Effector memory CD4-positive, alpha-beta T cell (primary cell): ENCODE measurements at places on chromosomes 5 and 9.

- no peak for DNase-seq
- H3K27me3 ChIP-seq: no peaks in the 10 kb centered on the region
- H3K36me3 ChIP-seq: peaks cover 47% of the 10 kb centered on the region
- H3K4me1 ChIP-seq: no peaks in the 10 kb centered on the region
- H3K4me3 ChIP-seq: no peak overlapping the region
Measured at GRCh38 chr5:157354800-157355199, 88.9 kb downstream of the CYFIP2 start.

- no peak overlapping the region for H3K27ac ChIP-seq
- H3K4me3 ChIP-seq: no peak overlapping the region
- no peaks in the 10 kb centered on the region for H3K4me1 ChIP-seq
- no peak for DNase-seq
- no peaks in the 10 kb centered on the region for H3K36me3 ChIP-seq
Measured at GRCh38 chr5:115379622-115380344, 83.3 kb upstream of the CCDC112 start.

DNA sequence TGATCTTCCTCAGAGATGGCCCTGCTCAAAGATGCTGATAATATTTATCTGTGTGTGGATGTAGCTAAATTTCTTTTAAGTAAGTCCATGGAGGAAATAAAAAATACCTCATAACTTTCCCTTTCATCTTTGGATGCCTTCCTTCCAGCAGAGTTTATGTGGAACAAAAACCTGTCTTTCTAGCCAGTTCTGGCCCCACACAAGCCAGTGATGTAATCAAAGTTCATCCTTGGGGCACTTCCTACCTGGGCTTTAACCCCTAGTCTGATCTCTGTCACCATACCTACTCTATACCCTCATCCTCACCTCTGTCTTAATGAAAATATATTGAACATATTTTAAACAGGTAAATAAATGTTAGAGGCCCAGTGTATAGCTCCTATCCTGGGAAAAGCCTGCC lies 39.8 kb upstream of the RASGRF2 start:
- H3K27me3 ChIP-seq: no peaks in the 10 kb centered on the region
- no peaks in the 10 kb centered on the region for H3K4me1 ChIP-seq
- no peak for DNase-seq
- H3K27ac ChIP-seq: no peak overlapping the region

DNA sequence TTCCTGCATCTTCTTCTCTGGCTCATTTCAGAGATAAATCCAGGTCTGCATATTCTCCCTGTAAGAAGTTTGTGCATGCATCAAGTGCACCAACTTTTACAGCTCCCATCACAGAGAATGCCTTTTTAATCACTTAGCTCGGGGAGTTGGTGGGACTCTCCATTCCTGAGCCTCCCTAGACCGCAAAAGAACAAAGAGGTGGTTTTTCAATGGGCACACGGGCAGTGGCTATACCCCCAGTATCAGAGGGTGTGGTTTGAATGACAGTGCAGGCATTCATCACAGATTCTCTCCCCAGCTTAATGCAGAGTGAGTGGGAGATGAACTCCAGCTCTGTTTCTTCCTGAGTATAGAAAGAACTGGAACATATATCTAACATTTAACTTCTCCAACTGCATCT lies 264.7 kb upstream of the NR4A3 start:
- no peak overlapping the region for H3K4me3 ChIP-seq
- peaks cover 5% of the 10 kb centered on the region for H3K27me3 ChIP-seq
- H3K4me1 ChIP-seq: no peaks in the 10 kb centered on the region
- H3K27ac ChIP-seq: no peak overlapping the region

DNA sequence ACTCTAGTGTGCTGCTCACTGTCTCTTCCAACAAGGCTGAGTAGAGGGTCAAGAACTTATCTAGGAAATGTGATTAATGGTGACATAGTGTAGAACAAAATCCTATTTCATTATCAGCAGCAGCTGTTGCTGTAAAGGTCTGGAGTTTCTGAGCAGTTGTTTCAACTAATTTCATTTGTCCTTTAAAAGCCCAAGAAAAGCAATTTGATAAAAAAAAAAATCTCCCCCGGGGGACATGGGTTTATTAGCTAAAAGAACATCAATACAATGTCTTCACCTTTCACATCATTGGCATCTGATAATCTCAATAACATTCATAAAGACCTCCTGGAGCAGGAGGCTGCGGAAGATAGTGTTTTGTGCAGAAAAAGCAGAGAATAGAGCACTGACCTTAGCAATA lies 468.1 kb downstream of the KCTD16 start:
- H3K36me3 ChIP-seq: no peaks in the 10 kb centered on the region
- no peaks in the 10 kb centered on the region for H3K4me1 ChIP-seq
- H3K27ac ChIP-seq: no peak overlapping the region
- no peaks in the 10 kb centered on the region for H3K27me3 ChIP-seq
- no peak for DNase-seq

DNA sequence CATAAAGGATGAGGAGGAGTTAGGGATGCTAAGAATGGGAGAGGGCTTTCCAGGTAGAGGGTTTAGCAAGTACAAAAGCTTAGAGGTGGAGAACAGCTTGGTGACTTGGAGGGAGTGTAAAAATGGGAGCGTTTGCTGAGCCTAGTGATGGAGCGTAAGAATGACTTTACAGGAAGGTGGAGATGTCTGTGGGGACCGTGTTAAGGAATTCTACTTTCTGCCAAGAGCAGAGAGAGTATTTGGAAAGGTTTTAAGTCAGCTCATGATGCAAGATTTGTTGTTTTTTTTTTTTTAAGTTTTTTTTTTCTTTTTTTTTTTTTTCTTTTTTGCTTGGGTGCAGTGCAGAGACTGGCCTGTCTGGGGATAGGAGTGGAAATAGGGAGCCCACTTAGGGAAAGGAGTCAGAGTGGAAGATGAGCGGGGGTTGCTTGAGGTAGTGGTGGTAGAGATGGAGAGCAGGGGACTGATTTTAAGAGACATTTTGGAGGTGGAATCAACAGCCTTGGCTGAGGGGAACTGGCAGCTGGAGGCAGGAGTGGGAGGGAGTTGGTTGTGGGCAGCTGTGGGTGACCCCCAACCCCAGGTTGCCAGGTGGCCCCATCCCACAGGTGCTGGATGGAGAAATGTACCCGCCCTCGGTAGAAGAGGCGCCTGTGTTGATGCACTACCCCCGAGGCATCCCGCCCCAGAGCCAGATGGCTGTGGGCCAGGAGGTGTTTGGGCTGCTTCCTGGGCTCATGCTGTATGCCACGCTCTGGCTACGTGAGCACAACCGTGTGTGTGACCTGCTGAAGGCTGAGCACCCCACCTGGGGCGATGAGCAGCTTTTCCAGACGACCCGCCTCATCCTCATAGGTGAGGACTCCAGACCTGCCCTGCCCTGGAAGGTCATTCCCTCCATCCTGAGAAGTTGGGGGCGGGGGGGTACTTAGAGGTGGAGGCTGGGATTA lies 12.4 kb downstream of the PTGS1 start:
- H3K36me3 ChIP-seq: no peaks in the 10 kb centered on the region
- no peaks in the 10 kb centered on the region for H3K27me3 ChIP-seq
- H3K27ac ChIP-seq: no peak overlapping the region
- no peak for DNase-seq

DNA sequence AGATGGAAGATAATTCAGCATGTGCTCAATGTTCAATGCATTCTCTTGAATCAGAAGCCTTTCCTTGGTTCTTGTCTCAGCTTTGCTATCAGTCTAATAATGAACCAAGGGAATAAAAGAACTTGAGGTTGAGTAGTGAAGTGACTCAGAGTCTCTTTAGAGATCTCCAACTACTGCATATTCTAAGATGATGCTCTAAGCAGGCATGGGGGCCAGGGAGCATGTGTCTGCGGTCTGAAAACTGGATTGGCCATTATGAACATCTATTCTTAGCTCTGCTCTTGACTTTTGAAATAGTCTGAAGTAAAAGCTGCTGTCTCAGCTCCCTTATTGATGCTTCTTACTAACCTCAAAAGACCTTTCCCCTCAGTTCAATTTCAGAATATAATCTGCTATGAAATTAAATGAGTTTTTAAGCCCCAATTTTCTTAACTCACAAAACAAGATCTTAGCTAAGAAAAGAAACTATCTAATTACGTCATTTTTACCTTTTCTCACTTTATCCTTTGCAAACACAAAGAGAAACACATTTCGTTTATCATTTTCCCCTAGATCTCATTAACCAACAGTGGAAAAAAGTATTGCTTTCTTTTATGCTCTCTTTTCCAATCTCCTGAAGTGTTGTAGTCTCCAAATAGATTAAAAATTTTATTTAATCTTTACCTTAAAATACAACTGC lies 44.8 kb downstream of the PLCXD3 start:
- no peak for DNase-seq
- no peak overlapping the region for H3K4me3 ChIP-seq
- H3K4me1 ChIP-seq: no peaks in the 10 kb centered on the region
- H3K36me3 ChIP-seq: no peaks in the 10 kb centered on the region
- H3K27me3 ChIP-seq: no peaks in the 10 kb centered on the region
- H3K27ac ChIP-seq: no peak overlapping the region

DNA sequence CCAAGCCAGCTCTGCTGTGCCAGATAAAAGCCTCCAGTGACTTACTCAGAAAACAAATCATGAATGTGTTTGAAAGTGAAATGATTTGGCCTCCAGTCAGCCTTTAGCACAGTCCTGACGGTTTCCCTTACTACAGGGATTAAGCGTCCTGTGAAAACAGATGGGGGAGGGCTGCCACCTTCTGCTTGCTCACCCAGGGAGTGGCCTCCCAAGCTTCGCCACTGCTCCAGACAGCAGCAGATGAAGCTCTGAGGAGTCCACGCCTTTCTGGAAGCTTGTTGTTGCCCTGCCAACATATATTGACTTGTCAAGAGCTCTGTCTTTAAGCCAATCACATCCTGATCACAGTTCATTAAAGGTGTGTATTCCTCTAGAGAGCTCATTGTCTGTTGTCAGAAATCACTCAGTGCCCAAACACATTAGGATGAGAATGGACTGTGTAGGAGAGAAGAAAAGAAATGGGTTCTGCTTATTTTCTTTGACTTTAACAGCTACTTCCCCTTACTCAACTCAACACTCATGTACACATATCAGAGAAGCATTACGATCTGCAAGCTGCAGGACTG lies 4.9 kb upstream of the FYB1 start:
- H3K36me3 ChIP-seq: no peaks in the 10 kb centered on the region
- no peaks in the 10 kb centered on the region for H3K27me3 ChIP-seq
- H3K27ac ChIP-seq: no peak overlapping the region

GRCh38 chr5:141762790-141763368 lies 80.8 kb upstream of the ARAP3 start:
- peaks cover 3% of the 10 kb centered on the region for H3K27me3 ChIP-seq
- no peak for DNase-seq

DNA sequence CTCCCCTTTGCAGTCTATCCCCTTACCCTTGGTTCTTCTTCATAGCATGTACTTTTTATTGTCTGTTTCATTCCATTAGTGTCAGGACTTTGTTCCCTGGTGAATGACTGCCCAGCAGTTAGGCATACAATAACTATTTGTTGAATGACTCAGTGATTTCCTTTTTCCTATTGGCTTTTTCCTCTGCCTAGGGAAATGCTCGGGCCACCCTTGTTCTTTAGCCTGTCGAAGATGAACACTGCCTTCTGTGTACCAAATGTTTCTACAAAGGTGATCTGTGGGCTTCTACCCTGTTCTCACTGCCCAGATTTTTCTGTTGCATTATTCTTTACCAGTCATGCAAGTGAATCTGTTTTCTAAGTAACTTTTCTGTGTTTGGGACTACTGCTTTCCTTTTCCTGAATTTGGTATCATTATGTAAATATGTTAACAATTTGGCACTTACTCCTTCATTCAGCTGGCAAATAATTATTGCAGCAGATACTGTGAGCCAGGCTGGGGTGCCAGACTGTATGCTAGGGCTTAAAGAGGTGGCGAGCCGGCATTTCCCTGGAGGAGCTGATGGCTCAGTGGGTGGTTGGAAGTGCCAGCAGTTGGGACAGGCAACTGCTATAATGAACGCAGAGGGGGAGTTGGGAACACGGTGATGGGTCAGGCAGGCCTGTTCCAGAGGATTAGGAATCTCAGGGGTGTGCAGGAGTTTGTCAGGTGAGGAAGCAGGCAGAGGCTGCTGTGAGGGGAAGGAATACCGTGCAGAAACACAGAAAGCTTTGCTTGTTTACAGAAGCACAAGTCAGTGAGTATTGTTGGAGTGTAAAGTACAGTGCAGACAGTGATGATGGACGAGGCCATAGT lies 30.6 kb downstream of the KDM4C start:
- H3K4me3 ChIP-seq: no peak overlapping the region
- DNase-seq: no peak
- peaks cover 8% of the 10 kb centered on the region for H3K36me3 ChIP-seq
- H3K27me3 ChIP-seq: no peaks in the 10 kb centered on the region

- peaks cover 21% of the 10 kb centered on the region for H3K36me3 ChIP-seq
- no peaks in the 10 kb centered on the region for H3K4me1 ChIP-seq
- no peak for DNase-seq
- H3K4me3 ChIP-seq: no peak overlapping the region
- H3K27me3 ChIP-seq: no peaks in the 10 kb centered on the region
Measured at GRCh38 chr5:176405656-176406435, 10.5 kb downstream of the CLTB start.

- no peak overlapping the region for H3K4me3 ChIP-seq
- H3K4me1 ChIP-seq: no peaks in the 10 kb centered on the region
- H3K36me3 ChIP-seq: no peaks in the 10 kb centered on the region
- no peak for DNase-seq
- no peaks in the 10 kb centered on the region for H3K27me3 ChIP-seq
Measured at GRCh38 chr5:95042037-95042436, 242.9 kb downstream of the MCTP1 start.

- no peak overlapping the region for H3K4me3 ChIP-seq
- no peak for DNase-seq
- H3K27me3 ChIP-seq: no peaks in the 10 kb centered on the region
- no peaks in the 10 kb centered on the region for H3K36me3 ChIP-seq
- H3K4me1 ChIP-seq: no peaks in the 10 kb centered on the region
Measured at GRCh38 chr5:28729067-28729466, 1690.7 kb upstream of the CDH9 start.

- peaks cover 11% of the 10 kb centered on the region for H3K4me1 ChIP-seq
- H3K36me3 ChIP-seq: no peaks in the 10 kb centered on the region
- no peaks in the 10 kb centered on the region for H3K27me3 ChIP-seq
Measured at GRCh38 chr9:136326061-136326760, 1.1 kb upstream of the GPSM1 start.

GRCh38 chr9:19208653-19209052 lies 21.8 kb upstream of the DENND4C start:
- H3K27me3 ChIP-seq: no peaks in the 10 kb centered on the region
- H3K36me3 ChIP-seq: no peaks in the 10 kb centered on the region
- no peak overlapping the region for H3K27ac ChIP-seq
- no peak for DNase-seq
- H3K4me1 ChIP-seq: no peaks in the 10 kb centered on the region

GRCh38 chr5:115265220-115265619 lies 2.5 kb upstream of the PGGT1B start:
- no peak overlapping the region for H3K4me3 ChIP-seq
- no peaks in the 10 kb centered on the region for H3K27me3 ChIP-seq
- H3K27ac ChIP-seq: no peak overlapping the region
- no peak for DNase-seq

DNA sequence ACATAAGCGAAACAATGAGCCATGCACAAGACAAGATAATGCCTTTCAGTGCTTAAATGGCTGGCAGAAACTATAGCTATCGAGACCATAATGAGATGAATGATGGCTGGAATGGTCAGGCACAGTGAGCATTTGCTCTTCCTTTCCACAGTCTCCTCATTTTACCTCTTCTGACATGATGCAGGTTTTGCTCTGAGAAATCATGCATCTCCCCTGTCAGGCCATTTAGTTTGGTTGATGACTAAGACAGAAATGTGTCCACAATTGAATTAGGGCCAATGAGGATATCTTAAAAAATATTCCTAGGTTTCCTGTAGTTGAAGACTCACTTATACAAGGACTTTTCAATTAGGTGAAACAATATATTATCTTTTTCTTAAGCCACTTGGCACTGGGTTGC lies 475.1 kb downstream of the TMEM232 start:
- no peak overlapping the region for H3K27ac ChIP-seq
- H3K27me3 ChIP-seq: no peaks in the 10 kb centered on the region

GRCh38 chr5:102625928-102626327 lies 127.1 kb upstream of the SLCO6A1 start:
- no peaks in the 10 kb centered on the region for H3K4me1 ChIP-seq
- no peak for DNase-seq
- H3K27me3 ChIP-seq: no peaks in the 10 kb centered on the region
- no peak overlapping the region for H3K4me3 ChIP-seq
- no peaks in the 10 kb centered on the region for H3K36me3 ChIP-seq
